Activated CD4-positive, alpha-beta T cell treated with anti-CD3 and anti-CD28 coated beads, Interleukin-2, amount 10 ng/mL, durations not matched to agents 7 days and 5 days (primary cell): ENCODE measurements at places on chromosomes 1 and 21.

DNA sequence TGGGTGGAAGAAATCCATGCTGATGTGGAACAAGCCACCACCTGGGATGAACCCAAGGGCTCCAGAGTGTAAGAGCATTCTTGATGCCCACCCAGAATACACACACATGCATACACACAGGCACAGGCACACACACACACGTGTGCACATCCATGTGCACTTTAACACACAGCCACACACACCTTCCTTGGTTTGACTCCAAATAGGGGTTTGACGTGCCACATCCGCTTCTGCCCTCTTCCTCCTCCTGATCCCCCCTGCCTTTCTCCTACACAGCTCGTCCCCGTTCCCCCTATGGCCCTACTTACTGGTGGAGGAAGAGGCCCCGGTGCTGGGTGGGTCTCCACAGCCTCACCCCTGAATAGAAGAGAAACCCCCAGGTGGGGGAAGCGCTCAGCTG, 16.0 kb downstream of the SPATA21 start:
- no peak for DNase-seq

DNA sequence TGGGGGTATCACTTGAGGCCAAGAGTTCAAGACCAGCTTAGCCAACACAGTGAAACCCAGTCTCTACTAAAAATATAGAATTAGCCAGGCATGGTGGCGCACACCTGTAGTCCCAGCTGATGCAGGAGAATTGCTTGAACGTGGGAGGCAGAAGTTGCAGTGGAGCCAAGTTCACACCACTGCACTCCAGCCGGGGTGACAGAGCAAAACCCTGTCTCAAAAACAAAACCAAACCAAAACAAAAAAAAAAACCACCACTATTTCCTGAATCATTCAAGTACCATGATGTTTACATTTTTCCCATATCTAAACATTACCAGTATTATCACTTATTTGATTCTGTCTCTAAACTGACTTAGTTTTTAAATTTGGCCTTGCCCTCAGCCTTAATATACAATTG, 29.5 kb downstream of the TUT4 start:
- H3K36me3 ChIP-seq = peaks cover 45% of the 10 kb centered on the region
- no peak overlapping the region for H3K4me3 ChIP-seq
- peak; percentile 42 for DNase-seq
- H3K27me3 ChIP-seq = no peaks in the 10 kb centered on the region
- H3K27ac ChIP-seq = peak overlapping the region; percentile 57

DNA sequence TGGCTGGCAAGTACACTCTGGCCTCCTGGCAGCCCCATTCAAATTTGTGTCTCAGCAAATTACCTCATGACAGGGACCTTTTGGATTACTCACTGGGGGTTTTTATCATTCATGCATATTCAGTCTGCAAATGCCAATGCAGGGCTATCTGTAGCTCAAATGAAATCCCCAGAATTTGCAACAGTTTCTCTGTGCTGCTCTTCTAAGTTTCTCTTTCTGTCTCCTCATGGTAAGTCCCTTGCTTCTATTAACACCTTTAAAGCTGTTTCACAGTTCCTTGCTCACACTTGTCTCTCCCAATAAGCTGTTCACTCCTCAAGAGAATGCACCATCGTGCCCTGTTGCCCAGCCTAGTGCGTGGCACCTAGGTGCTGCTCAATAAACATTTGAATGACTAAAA, 3.3 kb upstream of the FAM78B start:
- H3K27ac ChIP-seq = no peak overlapping the region
- no peaks in the 10 kb centered on the region for H3K36me3 ChIP-seq
- H3K4me3 ChIP-seq = no peak overlapping the region
- H3K4me1 ChIP-seq = peaks cover 14% of the 10 kb centered on the region
- no peak for DNase-seq
- H3K27me3 ChIP-seq = peaks cover 32% of the 10 kb centered on the region

- H3K4me1 ChIP-seq = no peaks in the 10 kb centered on the region
- H3K27ac ChIP-seq = no peak overlapping the region
- no peak for DNase-seq
- H3K36me3 ChIP-seq = no peaks in the 10 kb centered on the region
- no peaks in the 10 kb centered on the region for H3K27me3 ChIP-seq
These were observed 53.1 kb upstream of the GPR37L1 start for GRCh38 chr1:202069662-202070061.

DNA sequence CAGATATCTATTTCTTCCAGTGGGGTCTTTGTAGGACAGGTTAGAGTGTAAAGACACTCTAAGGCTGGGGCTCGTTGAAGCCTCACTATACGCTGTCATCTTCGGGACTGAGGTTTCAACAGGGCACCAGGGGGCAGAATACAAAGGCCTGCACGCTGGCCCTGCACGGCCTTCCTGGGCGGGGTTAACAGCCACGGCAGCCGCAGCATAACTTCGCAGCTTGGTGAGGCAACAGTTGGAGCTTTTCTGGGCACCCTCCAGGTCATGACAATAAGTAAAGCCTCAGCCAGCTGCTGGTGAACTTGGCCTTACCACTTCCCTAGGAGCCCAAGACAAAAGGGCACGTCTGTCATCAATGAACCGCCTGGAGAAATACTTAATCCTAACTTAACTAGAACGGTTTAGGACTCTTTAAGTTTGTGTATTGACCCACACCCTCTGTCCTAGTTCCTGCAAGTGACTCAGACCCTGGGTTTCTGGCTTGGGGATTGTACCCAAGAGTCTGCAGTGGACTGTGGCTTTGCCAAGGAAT, 2.3 kb upstream of the RUNX1 start:
- H3K4me3 ChIP-seq = peak overlapping the region; percentile 93
- DNase-seq = peak; percentile 86
- peaks cover 20% of the 10 kb centered on the region for H3K36me3 ChIP-seq
- H3K27ac ChIP-seq = peak overlapping the region; percentile 97
- H3K4me1 ChIP-seq = peaks cover 52% of the 10 kb centered on the region
- no peaks in the 10 kb centered on the region for H3K27me3 ChIP-seq

GRCh38 chr1:185450060-185450788, 133.2 kb upstream of the IVNS1ABP start:
- DNase-seq = no peak
- H3K27ac ChIP-seq = no peak overlapping the region
- H3K36me3 ChIP-seq = no peaks in the 10 kb centered on the region
- H3K4me1 ChIP-seq = no peaks in the 10 kb centered on the region
- H3K4me3 ChIP-seq = no peak overlapping the region
- no peaks in the 10 kb centered on the region for H3K27me3 ChIP-seq

GRCh38 chr1:79198832-79199231, 192.3 kb upstream of the ADGRL4 start:
- H3K27ac ChIP-seq = no peak overlapping the region
- no peaks in the 10 kb centered on the region for H3K4me1 ChIP-seq
- no peak for DNase-seq
- H3K36me3 ChIP-seq = no peaks in the 10 kb centered on the region

DNA sequence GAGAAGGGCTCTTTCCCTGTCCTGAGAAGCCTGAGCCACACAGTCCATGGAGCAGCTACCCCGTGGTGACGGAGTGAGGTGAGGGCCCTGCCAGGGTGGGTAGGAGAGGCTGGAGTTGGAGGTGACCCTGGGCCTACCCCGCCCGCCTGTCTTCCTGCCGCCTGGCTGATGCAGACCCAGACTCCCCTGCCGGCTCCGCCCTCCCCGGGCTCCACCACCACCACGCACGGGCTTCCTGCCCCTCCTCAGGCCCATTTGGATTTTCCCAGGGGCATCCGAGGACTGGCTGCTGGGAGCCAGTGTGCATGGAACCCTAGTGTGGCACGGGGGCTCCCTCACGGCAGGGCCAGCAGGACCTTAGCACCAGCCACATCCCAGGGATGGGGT, 32.5 kb downstream of the PODN start:
- no peak for DNase-seq
- H3K27me3 ChIP-seq = no peaks in the 10 kb centered on the region
- H3K36me3 ChIP-seq = no peaks in the 10 kb centered on the region
- H3K4me1 ChIP-seq = no peaks in the 10 kb centered on the region

GRCh38 chr1:185578293-185578692, 155.9 kb upstream of the HMCN1 start:
- no peak overlapping the region for H3K27ac ChIP-seq
- DNase-seq = no peak
- H3K4me1 ChIP-seq = no peaks in the 10 kb centered on the region
- H3K4me3 ChIP-seq = no peak overlapping the region
- H3K36me3 ChIP-seq = peaks cover 15% of the 10 kb centered on the region

DNA sequence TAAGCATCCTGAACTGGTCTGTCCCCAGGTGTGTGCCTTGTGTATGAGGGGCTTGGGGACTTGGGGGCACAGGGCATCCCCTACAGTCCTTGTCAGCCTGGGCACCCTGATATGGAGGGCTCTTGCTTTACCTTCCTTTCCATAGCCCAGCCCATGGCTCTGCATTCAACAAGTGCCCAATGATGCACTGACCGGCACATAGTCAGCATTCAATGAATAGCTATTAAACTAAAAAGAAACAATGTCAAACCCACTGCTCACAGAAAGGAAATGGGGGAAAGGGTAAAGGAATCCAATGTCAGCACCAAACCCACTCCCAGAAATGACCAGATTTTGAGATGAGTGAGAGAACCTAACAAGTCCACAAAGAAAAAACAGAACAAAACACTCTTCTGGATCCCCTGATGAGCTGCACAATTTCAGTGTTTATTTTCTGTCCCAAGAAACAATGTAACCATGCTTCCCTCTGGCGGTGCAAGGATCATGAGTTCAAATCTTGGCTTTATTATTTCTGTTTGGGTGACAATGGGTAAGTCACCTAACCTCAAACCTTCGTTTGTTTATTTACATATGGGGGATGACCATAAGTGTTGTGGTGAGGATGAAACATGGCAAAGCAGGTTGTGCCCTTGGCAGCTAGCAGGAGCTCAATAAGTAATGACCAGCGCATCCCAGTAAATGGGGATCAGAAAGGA, 22.0 kb downstream of the SYT6 start:
- H3K36me3 ChIP-seq = no peaks in the 10 kb centered on the region
- H3K27ac ChIP-seq = no peak overlapping the region
- no peak for DNase-seq
- H3K4me1 ChIP-seq = peaks cover 6% of the 10 kb centered on the region
- H3K27me3 ChIP-seq = peaks cover 7% of the 10 kb centered on the region

DNA sequence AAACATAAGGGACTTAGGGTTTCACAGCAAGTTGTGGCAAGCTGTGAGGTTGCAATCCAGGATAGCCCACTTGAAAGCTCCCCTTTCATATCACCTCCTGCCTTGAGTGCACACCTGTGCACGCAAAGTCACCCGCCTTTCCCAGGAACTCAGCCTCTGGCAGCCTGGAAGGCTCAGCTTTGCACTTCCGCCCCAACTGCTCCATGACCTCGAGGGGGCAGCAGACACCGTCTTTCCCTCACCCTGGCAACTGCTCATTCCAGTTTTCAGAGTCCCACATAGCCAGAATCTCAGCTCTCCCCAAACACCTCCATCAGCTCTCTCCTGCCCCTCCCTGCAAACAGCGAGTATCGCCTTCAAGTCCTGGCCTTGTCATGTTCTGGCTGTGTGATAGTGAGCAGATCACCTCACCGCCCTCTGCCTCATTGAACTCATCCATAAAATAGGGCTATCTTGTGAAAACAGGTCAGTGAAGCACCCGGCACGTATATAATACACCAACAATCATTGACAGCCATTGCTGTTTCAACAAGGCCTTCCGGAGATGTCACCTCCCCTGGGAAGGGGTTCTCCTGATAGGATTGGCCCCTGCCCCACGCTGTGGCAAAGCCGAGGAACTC, 32.2 kb upstream of the EPB41 start:
- DNase-seq = peak; percentile 86
- H3K4me3 ChIP-seq = no peak overlapping the region
- no peaks in the 10 kb centered on the region for H3K36me3 ChIP-seq

- no peak overlapping the region for H3K27ac ChIP-seq
- no peaks in the 10 kb centered on the region for H3K27me3 ChIP-seq
- peaks cover 7% of the 10 kb centered on the region for H3K36me3 ChIP-seq
- DNase-seq = no peak
These were observed 5.8 kb downstream of the TTC22 start for GRCh38 chr1:54795356-54795665.

- no peak overlapping the region for H3K27ac ChIP-seq
- DNase-seq = no peak
- H3K4me1 ChIP-seq = peaks cover 9% of the 10 kb centered on the region
- H3K27me3 ChIP-seq = no peaks in the 10 kb centered on the region
- H3K4me3 ChIP-seq = no peak overlapping the region
These were observed 3.7 kb upstream of the CDC14A start for GRCh38 chr1:100348549-100349144.

GRCh38 chr1:30818568-30819243, 61.1 kb upstream of the LAPTM5 start:
- no peak overlapping the region for H3K27ac ChIP-seq
- H3K36me3 ChIP-seq = no peaks in the 10 kb centered on the region
- H3K4me1 ChIP-seq = peaks cover 9% of the 10 kb centered on the region
- no peak for DNase-seq
- no peak overlapping the region for H3K4me3 ChIP-seq

GRCh38 chr21:40505244-40505643, 341.7 kb downstream of the DSCAM start:
- no peaks in the 10 kb centered on the region for H3K27me3 ChIP-seq
- DNase-seq = no peak
- H3K4me1 ChIP-seq = no peaks in the 10 kb centered on the region

- no peaks in the 10 kb centered on the region for H3K36me3 ChIP-seq
- H3K27ac ChIP-seq = no peak overlapping the region
- H3K27me3 ChIP-seq = no peaks in the 10 kb centered on the region
- H3K4me3 ChIP-seq = no peak overlapping the region
- no peaks in the 10 kb centered on the region for H3K4me1 ChIP-seq
- DNase-seq = no peak
These were observed 227.3 kb downstream of the DYRK1A start for GRCh38 chr21:37593740-37594471.

GRCh38 chr1:27567971-27568299, 36.0 kb downstream of the AHDC1 start:
- no peaks in the 10 kb centered on the region for H3K36me3 ChIP-seq
- peaks cover 29% of the 10 kb centered on the region for H3K4me1 ChIP-seq
- H3K27me3 ChIP-seq = peaks cover 4% of the 10 kb centered on the region
- no peak for DNase-seq
- H3K27ac ChIP-seq = no peak overlapping the region
- peak overlapping the region; percentile 41 for H3K4me3 ChIP-seq

DNA sequence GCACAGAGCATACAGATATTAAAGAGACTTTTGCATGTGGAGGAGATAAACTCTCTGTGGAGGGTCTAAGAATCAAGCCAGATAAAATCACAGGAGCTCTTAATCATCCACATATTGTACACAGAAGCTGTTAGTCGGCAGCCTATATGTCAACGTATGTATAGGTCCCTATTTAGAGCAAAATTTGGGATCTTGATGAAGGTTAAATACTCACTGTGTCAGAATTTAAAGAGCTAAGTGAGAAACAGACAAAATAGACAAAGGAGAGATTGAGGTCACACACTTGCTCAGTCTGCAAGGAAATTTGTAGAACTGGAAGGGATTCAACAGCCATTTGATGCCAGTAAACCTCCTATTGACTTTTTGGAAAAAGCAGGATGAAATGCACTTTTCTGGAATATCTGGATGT, 4.1 kb upstream of the IRF2BP2 start:
- peak overlapping the region; percentile 41 for H3K27ac ChIP-seq
- peaks cover 42% of the 10 kb centered on the region for H3K4me1 ChIP-seq
- H3K36me3 ChIP-seq = no peaks in the 10 kb centered on the region
- no peak for DNase-seq

DNA sequence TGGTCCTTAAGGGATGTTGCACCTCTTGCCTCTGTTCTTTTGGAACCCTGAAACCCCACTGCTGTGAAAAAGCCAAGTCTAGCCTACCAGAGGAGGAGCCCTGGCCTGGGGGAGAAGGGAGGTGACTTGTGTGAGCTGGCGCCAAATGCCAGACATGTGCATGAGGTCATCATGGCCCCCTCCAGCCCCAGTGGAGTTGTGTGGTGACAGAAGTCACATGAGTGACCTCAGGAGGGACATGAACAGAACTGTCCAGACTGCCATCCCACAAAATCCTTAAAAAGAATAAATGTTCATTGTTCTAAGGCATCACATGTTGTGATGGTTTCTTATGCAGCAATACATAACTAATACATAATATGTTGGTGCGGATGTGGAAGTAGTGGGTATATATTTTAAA, 10.8 kb downstream of the HHAT start:
- peaks cover 12% of the 10 kb centered on the region for H3K27me3 ChIP-seq
- H3K4me1 ChIP-seq = peaks cover 22% of the 10 kb centered on the region
- H3K36me3 ChIP-seq = no peaks in the 10 kb centered on the region
- no peak overlapping the region for H3K27ac ChIP-seq
